ENCODE measurements at places on chromosomes 16 and 17. TPM values are rescaled to one million over a fixed set of nuclear protein-coding genes. Genes with fewer than 3 reads are reported as not detected.

ANKRD11 gene
- 45.4 TPM for total RNA-seq

P2RX1 gene
- 17.7 TPM for total RNA-seq

SOCS1 gene
- 1.6 TPM for total RNA-seq

SPATA22 gene
- not detected for total RNA-seq

KRT9 gene
- total RNA-seq: not detected

RAMP2 gene
- total RNA-seq: 3.8 TPM

LRRC46 gene
- total RNA-seq: 0.43 TPM

HSF5 gene
- total RNA-seq: 0.04 TPM

CCL7 gene
- not detected for total RNA-seq

MYH3 gene
- total RNA-seq: 0.63 TPM

CD300A gene
- 0.37 TPM for total RNA-seq

EVPLL gene
- total RNA-seq: not detected

METTL9 gene
- total RNA-seq: 23.8 TPM

CMTM2 gene
- total RNA-seq: not detected

TNP2 gene
- not detected for total RNA-seq

WFDC1 gene
- 0.43 TPM for total RNA-seq

TMEM114 gene
- total RNA-seq: not detected

MYH2 gene
- not detected for total RNA-seq

TEKT3 gene
- 0.23 TPM for total RNA-seq

ZG16B gene
- total RNA-seq: 1.5 TPM

SEC14L5 gene
- total RNA-seq: 0.79 TPM

CES1 gene
- total RNA-seq: 24.7 TPM

ARL5C gene
- 0.87 TPM for total RNA-seq

CCL14 gene
- total RNA-seq: 1.9 TPM

TLCD2 gene
- total RNA-seq: 1.5 TPM

CCL16 gene
- not detected for total RNA-seq

HS3ST3B1 gene
- 1.6 TPM for total RNA-seq

TSPOAP1 gene
- 15.3 TPM for total RNA-seq

LPO gene
- not detected for total RNA-seq

HIGD1B gene
- total RNA-seq: 0.87 TPM

DHRS7C gene
- total RNA-seq: not detected

GHDC gene
- total RNA-seq: 20.7 TPM

GAS7 gene
- 14.4 TPM for total RNA-seq
